T-helper 17 cell (primary cell): ENCODE measurements at places on chromosomes 7 and 10. TPM values are rescaled to one million over a fixed set of nuclear protein-coding genes. Genes with fewer than 3 reads are reported as not detected.

GRCh38 chr10:79905322-79906314 lies 43.3 kb downstream of the SFTPD start:
- no peak for DNase-seq

GRCh38 chr10:51860257-51860656 lies 160.9 kb upstream of the CSTF2T start:
- DNase-seq = no peak

DNA sequence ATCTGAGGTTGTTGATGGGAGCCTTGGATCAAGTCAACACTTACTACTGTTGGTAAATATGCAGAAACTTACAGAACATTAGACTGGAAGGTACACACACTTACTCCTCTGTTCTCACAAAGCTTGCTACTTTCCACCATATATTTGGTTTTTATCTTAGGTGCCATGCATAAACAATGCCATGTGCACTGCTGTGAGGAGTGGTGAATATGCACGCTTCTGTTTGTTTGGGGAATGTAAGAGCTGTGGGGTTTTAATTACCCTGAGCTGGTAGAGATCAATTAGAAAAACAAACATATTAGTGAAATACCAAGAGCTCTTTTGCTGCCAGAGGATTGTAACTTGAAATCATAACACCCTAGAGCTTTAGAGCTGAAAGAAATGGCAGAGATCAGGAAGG lies 79.8 kb upstream of the ARID5B start:
- no peak for DNase-seq

BTBD16 gene
- total RNA-seq = not detected

- no peak for DNase-seq
Measured at GRCh38 chr7:153017223-153017622, 257.7 kb downstream of the ACTR3B start.

DNA sequence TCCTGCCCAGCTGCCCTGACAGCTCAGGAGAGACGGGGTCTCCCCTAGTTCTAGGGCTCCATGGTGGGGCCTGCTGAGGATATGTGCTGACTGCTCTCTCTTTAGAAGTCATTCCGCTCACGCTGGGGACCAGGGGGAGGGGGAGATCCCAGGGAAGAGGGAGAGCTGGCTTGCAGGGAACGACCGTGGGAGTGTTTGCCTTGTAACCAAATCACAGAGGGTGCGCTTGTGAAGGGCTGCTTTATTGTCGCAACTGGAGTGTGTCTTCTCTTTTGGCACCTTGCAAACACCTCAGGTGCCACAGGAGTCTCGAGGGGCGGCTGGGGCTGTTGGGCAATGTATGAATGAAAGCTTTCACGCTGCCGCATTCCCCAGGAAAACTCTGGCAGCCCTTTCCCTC lies 531.3 kb upstream of the MKI67 start:
- DNase-seq = no peak

DNA sequence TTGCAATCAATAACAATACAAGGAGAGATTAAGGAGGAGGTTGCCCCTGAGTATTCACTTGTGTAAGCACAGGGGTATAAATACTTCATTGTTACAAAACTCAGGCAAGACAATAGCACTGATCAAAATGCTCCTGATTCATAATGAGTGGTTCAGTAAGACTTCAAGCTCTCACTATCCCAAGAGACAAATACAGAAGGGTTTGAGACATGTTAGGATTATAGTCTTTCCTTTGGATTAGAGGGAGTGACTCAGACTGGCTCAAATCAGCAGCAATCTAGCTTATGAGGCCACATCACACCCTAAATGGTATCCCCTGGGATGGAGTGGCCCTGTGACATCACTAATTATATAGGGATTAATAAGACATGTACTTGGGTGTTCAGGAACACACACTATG lies 167.2 kb upstream of the HGF start:
- no peak for DNase-seq

GRCh38 chr7:78714356-78714755 lies 739.1 kb downstream of the MAGI2 start:
- no peak for DNase-seq

ITGA8 gene
- not detected for total RNA-seq

IL6 gene
- 1.5 TPM for total RNA-seq
